ENCODE measurements at places on chromosomes 11 and 22.

DNA sequence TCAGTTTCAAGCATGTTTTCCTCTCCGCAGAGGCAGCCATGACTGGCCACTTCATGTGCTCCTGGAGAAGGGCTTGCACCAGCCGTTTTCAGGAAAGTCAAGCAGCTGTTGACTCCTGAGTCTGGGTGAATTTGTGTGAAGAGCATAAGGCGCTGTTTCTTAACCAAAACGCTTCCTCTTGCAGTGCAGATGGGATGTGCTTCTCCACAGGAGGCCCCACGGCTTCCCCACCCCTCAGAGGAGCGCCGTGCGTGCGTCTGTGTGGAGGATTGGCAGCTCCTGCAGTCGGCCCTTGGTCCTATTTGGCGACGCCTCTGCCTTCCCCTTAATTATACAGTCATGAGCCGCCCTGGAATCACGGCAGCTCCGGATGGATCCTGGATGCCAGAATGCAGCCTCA, 54.1 kb upstream of the B3GAT1 start:
- DNase-seq, result no peak

DNA sequence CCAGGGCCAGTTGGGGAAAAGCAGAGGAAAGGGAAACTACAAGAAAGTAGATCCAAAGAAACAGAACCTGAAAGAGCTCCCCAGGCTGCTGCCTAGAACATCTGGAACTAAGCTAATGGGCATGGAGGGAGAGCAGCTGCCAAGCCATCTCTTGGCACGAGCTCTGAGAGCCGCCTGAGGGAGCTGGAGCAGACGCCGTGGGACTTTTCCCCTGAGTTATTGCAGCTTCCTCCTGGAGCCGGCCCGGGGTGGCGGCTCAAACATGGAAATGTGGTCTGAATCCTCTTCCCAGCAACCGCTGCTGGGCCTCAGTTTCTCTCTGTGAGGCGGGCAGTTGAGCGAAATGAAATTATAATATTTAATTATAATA, 41.8 kb downstream of the LIF start:
- DNase-seq, result no peak

DNA sequence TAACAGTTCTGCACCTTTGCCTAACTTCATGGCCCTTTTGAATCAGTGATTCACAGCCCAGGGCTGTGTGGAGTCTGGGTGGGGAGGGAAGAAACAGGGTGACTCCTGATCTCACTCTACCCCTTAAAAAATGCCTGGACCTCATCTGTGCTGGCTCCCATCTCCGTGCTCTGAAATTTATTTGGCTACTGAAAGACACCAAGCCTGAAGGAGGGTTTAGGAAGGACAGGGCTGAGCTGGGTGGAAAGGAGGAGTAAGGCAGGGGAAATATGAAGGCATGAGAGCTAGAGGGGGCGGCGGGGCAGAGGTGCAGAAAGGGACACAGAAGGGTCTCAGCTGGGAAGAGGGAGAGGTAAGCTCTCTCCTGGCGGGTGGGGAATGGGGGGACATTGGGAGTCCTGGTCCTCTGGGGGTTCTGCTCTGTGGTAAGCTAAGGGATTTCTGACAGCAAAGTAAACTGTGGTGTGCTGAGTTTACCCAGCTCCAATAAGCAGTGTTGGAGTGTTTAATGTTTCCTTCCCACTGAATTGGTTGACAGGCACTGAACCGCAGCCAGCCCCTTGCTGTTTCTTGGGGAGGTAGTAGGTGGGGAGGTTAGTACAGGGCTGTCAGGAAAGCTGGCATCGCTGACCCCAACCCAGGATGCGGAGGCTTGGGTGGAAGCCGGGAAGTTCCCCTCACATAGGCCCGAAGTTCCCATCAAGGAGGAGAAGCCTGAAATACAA, 71.1 kb downstream of the RPUSD4 start:
- DNase-seq, result no peak

DNA sequence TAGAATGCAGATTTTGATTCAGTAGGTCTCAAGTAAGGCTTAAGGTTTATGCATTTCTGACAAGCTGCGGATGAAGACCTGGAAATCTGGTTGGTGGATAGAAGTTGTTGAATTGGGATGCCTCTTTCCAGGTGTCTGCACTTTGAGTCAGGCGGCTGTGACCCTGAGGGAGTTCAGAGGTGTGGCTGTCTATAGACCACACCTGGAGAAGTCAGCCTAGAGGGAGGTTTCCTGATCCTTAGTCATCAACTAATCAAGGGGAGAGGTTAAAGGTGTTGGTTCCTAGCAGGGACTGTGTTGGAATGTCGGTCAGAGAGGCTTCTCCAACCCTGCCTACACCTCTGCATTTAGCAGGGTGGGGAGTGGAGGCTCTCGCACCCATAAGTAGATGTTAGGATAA, 8.0 kb downstream of the GLB1L2 start:
- DNase-seq, result no peak

GRCh38 chr11:82462608-82463242, 270.9 kb downstream of the FAM181B start:
- peak; percentile 14 for DNase-seq

GRCh38 chr11:869399-870126, 26.9 kb downstream of the TSPAN4 start:
- DNase-seq, result no peak

DNA sequence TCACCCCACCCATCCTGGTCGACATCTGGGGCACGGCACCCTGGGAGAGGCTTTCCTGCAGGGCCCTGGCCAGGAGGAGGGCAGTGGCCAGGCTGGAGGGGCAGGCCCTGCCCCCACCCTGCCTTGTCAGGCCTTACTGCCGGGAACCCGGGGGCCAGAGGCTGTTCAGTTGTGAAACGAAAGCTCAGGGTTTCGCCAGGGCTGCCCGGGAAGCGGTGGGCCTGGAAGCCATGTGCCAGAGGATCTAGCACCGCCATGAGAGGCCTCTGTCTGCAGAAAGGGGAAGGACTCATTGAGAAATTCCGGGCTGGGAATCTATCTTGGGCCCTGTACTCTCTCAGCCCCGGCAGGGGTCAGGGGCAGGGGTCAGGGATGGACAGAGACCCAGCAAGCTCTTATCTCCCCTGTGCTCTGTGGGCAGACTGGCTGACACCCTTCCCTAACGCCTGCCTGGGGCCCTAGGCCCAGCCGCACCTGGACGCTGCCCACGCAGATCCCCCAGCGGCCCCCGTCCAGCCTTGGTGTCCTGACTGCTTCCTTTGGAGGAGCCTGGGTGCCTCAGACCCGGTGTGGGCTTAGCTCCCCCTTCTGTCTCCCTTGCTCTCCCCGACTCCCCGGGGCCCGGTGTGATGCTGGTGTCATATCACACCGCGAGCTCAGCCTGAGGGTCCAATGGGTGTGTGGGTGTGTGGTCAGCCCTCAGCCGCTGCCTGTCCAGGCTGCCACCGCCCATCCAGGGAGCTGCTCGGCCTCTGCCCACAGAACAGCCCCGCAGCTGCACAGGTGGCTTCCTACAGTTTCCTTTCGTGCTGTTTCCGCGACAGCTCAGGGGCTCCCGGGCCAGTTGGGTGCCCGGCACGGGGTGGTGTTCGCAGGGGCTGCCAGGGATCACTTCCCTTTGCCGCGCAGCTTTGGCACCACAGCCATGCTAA, 6.5 kb downstream of the PIM3 start:
- no peak for DNase-seq

GRCh38 chr11:123316003-123316402, 114.1 kb upstream of the GRAMD1B start:
- DNase-seq, result no peak

GRCh38 chr11:102449651-102450570, 2.7 kb downstream of the TMEM123 start:
- no peak for DNase-seq

DNA sequence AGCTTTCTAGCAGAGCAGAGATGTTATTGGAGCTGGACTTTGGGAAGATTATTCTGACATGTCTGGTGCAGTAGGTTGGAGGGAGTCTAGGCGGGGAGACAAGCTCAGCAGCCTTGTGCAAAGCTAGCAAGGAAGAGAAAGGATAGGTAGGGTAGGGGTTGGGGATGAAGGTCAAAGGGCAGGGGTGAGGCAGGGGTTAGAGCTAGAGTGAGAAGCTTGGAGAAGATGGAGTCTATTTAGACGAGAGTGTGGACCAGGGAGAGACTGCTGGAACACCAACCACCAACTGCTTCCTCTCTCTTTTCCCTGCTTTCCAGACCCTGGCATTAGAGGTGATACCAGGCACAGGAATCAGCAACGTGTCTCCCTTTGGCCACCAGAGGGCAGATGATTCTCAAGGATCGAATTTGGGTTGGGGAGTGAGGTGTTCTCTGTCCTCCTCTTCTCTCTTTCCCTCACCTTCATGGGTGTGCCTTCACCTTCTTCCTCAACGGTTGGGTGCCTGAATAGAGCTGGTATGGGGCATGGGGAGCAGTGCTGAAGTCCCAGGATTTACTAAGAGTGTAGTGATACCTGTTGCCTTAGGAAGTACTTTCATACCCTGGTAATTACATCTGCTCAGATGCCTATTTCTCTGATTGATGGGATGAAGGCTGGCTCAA, 1.8 kb upstream of the MARK2 start:
- DNase-seq, result peak; percentile 78

GRCh38 chr11:128553662-128554362, 33.5 kb downstream of the ETS1 start:
- DNase-seq, result no peak

GRCh38 chr11:64339754-64340408, at the start of gene CCDC88B:
Gene CCDC88B, plus strand, starts transcription at chr11:64340204. Its CDS starts 63 bp downstream, at chr11:64340267.
- DNase-seq, result no peak

DNA sequence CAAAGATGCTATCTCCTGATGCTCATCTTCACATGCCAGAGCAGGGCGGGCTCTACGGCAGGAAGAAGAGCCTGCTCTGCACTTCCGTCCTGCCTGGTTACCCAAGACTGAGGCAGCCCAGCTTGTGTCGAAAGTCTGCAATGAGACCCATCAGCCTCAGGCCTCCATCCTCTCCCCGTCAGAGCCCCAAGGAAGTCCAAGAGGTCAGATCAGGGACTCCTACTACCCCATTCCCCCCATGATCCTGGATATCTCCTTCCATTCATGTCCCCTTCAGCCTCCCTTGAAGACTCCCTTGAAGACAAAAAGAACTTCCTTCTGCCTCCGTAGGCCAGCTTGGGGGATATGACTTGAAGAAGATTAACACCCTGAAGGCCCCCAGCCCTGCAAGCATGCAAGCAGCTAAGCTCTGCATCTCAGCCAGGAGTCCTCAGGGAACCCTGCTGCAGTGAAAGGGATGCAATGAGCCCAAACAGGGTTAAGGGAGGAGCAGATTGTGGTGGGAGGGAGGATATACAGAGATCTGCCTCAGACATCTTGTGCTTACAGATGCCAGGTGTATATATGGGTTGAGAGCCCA, 85.6 kb downstream of the TRIM29 start:
- DNase-seq, result no peak

Measured in NCI-H748 treated with DMSO at 0.1 percent for 48 hours (cell line).